Suppressor macrophage (primary cell): ENCODE measurements at places on chromosomes 4 and X.
A peak's percentile ranks its signal among the peaks of the same experiment; 100 is the strongest.

- DNase-seq: no peak
These were observed 38.0 kb upstream of the IL21 start for GRCh38 chr4:122658818-122659295.

- DNase-seq: no peak
These were observed 44.5 kb upstream of the IL21 start for GRCh38 chr4:122665161-122665929.

GRCh38 chr4:67871867-67872266, 11.9 kb downstream of the TMPRSS11D start:
- DNase-seq: peak; percentile 79

DNA sequence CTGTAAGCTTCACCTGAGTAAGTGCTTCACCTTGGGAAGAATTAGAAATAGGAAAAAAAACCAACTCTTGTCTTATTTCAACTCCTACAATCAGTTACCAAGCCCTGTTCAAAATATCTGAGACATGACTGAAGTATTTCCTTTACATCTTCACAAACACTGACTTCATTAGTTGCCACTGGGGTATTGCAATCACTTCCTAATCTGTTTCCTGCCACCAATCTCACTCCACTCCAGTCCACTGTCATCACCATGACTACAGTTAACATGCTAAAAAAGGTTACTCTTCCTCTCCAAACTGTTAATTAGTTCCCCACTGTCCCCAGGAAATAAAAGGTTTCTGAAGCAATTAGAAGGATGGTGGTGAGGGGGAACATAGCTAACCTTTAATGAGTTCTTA, 3.3 kb upstream of the SUPT20HL1 start:
- no peak for DNase-seq

GRCh38 chr4:150569384-150569987, 12.5 kb upstream of the MAB21L2 start:
- no peak for DNase-seq
